ENCODE measurements at places on chromosomes 6 and 20.
A peak's percentile ranks its signal among the peaks of the same experiment; 100 is the strongest.

GRCh38 chr6:150720774-150721233 is 121.1 kb downstream of the PLEKHG1 start:
- no peak for DNase-seq

- no peak for DNase-seq
Measured at GRCh38 chr20:36218380-36219064, 17.8 kb upstream of the AAR2 start.

- no peak for DNase-seq
Measured at GRCh38 chr20:55761100-55761499, 244.2 kb downstream of the CBLN4 start.

GRCh38 chr20:62476056-62476838 is 452 bp upstream of the GATA5 start:
- no peak for DNase-seq

- DNase-seq: no peak
Measured at GRCh38 chr6:156752666-156753301, 24.4 kb upstream of the ARID1B start.

GRCh38 chr6:115958958-115959357 is 101.7 kb downstream of the FRK start:
- no peak for DNase-seq

- no peak for DNase-seq
Measured at GRCh38 chr6:13689511-13690256, 22.0 kb downstream of the RANBP9 start.

DNA sequence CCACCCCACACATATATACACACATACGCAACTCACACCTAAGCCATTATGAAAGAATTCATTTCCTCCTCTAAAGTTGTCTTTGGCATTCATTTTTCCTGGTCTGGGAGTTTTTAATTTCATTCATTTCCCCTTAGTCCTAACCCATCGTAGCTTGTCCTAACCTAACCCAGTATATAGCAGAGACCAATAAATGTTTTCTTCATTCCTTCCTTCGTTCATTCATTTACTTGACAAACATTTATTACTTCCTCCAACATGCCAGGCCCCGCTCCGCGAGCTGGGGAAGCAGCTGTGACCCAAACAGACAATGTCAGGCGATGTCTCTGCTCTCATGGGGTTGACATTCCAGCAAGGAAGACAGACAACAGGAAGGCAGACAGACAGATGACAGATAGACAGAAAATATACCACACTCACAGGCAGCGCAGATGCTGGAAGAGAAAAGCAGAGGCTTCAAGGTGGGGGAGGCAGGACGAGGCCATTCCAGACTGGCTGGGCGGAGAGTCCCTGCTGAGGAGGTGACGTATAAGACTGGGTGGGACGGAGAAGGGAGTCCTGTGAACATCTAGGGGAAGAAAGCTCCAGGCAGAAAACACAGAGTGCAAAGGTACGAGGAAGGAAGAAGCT is 33.7 kb upstream of the SIRPA start:
- DNase-seq: no peak

DNA sequence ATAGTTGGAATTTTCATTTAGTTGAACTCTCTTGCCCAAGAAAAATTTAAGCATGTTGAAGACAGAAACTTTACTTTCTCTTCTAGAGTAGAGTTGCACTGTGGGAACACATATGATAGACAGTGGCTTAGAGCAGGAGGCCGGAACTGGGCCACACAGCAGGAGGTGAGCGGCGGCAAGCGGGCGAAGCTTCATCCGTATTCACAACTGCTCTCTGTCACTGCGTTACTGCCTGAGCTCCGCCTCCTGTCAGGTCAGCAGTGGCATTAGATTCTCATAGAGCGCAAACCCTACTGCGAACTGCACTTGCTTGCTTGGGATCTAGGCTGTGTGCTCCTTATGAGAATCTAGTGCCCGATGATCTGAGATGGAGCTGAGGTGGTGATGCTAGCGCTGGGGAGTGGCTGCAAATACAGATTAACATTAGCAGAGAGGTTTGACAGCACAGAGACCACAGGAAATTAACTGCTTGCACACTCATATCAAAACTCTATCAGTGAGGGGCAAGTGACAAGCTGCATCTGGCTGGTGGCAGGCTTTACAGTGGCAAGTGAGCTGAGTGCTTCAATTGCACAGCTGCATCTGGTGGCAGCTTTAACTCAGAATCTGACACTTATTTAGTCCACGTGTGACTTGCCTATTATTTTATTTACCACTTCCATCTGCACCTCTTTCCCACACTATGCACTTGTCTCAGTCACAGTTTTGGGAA is 174.9 kb upstream of the C6orf118 start:
- DNase-seq: no peak

DNA sequence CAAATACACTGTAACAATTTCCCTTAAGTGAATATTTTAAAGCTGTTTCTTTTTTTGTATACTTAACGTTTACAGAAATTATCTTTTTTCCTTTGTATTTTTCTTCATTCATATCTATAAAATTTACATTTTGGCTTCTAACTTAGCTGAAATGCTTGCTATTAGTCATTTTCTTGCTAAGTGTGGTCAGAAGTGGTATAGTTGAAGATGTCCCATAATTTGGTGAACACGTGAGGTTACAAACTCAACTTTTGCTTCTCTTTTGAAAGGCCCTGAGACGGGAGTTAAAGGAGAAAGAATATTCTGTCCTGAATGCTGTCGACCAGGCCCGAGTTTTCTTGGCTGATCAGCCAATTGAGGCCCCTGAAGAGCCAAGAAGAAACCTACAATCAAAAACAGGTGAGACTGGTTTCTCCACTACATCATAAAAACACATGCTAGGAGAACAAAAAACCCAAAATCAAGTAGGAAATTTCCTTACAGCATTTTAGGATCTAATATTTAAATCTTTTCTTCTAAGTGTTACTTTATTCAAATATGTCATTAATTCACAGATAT is 445.0 kb downstream of the UTRN start:
- DNase-seq: no peak

DNA sequence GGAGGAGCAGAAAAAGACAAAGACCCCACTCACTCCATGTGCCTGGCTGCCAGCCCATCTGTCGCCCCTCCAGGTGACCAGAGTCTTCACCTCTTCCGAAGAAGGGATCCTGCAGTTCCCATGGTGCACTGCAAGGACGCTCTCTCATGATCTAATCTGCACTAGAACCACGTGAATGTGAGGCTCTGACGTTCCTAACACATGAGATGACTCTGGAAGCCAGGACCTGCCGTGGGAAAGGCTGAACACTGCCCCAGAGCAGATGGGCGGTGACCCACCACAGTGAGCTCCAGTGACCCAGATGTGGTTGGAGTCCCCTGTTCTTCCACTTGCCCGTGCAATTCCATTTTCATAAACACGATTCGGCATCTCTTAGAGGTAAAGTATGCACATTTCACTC is 39.6 kb upstream of the PDE10A start:
- DNase-seq: no peak

DNA sequence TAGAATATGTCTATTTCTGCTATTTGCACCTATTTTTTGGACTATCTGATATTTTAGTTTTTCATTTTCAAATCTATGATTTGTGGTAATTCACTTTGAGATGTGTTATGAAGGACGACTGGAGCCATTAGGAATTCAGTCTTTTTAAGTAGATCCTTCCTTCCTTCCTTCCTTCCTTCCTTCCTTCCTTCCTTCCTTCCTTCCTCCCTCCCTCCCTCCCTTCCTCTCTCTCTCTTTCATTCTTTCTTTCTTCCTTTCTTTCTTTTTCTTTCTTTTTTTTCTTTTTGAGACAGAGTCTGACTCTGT is 46.1 kb upstream of the ENPP1 start:
- no peak for DNase-seq

GRCh38 chr6:43495409-43495941 is 14.7 kb downstream of the LRRC73 start:
- DNase-seq: no peak

GRCh38 chr6:71107911-71108420 is 151.1 kb upstream of the B3GAT2 start:
- peak; percentile 17 for DNase-seq

DNA sequence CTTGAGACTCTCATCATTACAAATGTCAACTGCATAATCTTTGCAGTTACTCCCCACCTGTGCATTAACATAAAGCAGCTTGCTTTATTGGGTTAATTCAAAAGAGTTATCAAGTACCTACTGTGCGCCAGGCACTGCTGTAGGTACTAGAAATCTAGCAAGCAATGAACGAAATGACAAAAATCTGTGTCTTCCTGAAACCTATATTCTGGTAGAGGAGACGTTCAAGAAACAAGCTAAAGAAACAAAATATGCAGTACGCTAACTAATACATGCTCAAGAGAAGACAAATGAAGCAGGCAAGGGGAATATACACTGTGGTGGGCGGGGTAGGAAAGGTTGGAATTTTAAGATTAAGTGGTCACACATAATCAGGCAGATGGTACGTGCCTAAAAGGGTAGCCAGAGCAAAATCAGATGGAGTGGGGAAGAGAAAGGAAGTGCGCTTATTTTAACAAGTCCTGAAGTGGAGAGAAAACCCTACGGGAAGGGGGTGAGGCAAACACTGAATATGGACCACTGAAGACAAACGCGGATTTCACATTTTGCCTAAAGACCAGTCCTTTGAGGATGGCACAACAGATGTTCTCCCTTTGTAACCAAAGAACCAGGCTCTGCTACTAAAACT is 1.2 kb downstream of the ELOVL2 start:
- no peak for DNase-seq

DNA sequence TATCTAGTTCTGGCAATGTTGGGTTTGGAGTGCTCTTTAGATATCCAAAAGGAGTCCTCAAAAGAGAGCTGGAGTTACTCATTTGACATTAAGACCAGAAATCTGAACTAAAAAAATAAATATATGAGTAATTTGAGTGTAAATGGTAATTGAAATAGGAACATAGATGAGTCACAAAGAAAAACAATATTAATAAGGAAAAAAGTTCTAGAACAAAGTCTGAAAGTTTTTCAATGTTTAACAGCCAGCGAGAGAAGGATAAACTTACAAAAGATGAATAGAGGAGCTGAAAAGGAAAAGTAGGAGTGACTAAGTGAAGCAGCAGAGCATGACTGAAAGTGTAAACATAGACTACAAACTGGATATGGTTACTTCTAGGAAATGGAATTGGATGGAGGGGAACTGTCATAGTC is 46.8 kb downstream of the EPM2A start:
- DNase-seq: no peak

DNA sequence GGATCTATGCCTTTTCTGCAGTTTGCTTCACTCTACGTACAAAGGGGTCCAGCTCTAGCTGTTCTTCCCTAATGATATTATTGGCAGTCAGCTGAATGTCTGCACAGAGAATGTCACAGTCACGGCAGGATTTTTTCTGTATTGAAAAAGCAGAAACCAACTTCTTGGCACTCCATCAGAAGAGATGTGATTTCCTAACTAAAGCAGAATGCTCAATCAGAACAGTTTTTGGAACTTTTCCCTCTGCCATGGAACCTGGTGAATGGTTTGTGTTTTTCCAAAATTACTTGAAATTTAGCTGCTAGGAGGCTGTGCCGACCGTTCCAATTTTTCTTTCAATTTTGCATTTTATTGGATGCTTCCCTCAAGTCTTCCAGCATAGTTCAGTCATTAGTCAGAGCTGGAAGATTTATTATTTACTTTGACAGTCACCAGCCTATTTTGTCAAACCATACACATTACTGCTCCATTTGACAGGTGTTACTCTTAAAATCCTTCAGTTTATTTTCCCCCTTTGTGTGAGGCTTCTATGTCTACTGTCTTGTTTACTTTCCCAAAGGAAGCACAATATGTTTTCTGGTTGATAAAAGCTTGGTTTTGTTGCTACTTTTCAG is 259.6 kb upstream of the EPHA7 start:
- DNase-seq: no peak

Measured in GM04503 (cell line).